ENCODE measurements at places on chromosomes 11 and 22. TPM values are rescaled to one million over a fixed set of nuclear protein-coding genes. Genes with fewer than 3 reads are reported as not detected.

Gene CDC42BPG
- 0.16 TPM for total RNA-seq

Gene UBTFL1
- total RNA-seq = not detected

Gene DDTL
- 4.1 TPM for total RNA-seq

Gene NPTXR
- total RNA-seq = 1.1 TPM

Gene SLC22A8
- total RNA-seq = not detected

Gene LDLRAD3
- 7.9 TPM for total RNA-seq

Gene GAB4
- total RNA-seq = not detected

Gene AMBRA1
- total RNA-seq = 28.4 TPM

Gene TRIM64
- not detected for total RNA-seq

Gene CPT1A
- total RNA-seq = 53.9 TPM

Gene ALKBH8
- total RNA-seq = 6.0 TPM

Gene ROBO4
- 1.1 TPM for total RNA-seq

Gene RASGRP2
- 0.16 TPM for total RNA-seq

Gene RIMBP3B
- under 0.01 TPM for total RNA-seq

Gene MB
- total RNA-seq = not detected

Gene CRYBA4
- total RNA-seq = not detected

Gene OR4S1
- total RNA-seq = not detected

Gene SHANK2
- total RNA-seq = 0.43 TPM

Gene CHADL
- total RNA-seq = 1.5 TPM

Gene DCDC1
- total RNA-seq = 0.34 TPM

Gene UCP3
- total RNA-seq = 0.09 TPM

Gene SAA4
- total RNA-seq = not detected

Gene YPEL1
- 1.3 TPM for total RNA-seq

Gene TTC17
- total RNA-seq = 90.8 TPM

Gene PKP3
- total RNA-seq = 3.2 TPM

Gene YPEL4
- total RNA-seq = 2.2 TPM

Gene OR52R1
- total RNA-seq = not detected

Gene MCAM
- 0.94 TPM for total RNA-seq

Gene NXPE2
- 0.09 TPM for total RNA-seq

Gene DMC1
- total RNA-seq = 6.9 TPM

Measured in bronchial smooth muscle cell (primary cell).